ENCODE measurements at places on chromosomes 3 and 15.
A peak's percentile ranks its signal among the peaks of the same experiment; 100 is the strongest.

DNA sequence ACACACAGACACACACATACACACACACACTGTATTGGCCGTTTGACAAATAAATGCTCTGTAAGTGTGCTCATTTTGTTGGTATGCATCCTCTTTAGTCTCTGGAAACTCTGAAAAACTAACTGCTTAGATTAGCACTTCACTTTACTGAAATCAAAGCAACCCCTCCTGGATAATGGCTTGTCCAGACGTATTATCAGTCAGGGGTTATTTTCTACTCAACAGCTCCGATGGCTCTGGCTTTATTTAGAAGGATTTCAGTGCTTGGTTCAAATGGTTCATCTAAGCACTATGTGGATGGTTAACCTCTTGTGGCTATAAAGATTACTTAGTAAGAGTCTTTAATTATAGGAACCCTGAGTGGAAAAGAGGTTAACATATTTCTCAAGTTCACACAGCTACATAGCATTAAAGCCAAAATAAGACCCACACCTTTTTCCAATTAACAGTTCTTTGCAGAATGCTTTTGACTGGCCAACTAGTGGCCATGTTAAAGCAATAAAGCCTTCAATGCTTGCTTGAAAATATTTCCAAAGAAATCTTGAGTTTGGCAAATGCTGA, 516.1 kb upstream of the NAALADL2 start:
- DNase-seq, result no peak

DNA sequence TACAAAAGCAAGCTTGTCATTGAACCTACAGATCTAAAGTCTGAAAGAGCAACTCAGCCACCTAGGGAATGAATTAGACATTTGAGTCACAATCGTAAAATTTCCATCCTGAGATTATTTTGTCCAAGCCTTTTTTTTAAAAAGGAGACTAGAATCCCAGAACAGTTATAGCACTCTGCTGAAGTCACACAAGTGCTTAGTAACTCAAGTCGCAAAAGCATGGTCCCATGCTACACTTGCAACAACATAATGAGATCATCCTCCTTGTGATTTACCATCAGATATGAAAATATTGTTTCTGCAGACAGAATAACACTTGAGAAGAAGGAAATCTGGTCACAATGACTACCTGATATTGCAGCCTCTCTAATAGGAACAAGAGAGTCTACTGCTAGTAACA, 106.7 kb downstream of the ZIC4 start:
- no peak for DNase-seq

- DNase-seq, result no peak
Measured at GRCh38 chr15:33826201-33826600, 142.1 kb upstream of the CHRM5 start.

- DNase-seq, result no peak
Measured at GRCh38 chr15:38085114-38085513, 150.7 kb downstream of the TMCO5A start.

DNA sequence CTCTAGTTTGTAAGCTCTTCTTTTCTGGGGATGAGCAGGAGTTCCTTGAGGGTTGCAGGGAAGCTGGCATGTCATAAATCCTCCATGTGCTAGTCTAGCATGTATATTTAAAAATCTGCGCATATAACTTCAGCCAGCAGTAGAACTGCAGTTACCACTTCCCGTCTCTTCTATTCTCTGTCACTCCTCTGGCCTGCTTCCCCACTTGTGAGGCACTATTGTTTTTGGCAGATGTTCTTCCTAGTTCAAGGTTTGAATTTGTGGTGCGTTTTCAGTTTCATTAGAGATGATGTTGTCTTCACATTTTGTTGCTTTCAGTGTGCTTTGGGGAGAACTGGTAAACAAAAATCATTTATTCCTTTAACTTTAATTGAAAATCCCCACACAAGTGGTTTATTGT, 169.1 kb upstream of the ZPLD1 start:
- no peak for DNase-seq

DNA sequence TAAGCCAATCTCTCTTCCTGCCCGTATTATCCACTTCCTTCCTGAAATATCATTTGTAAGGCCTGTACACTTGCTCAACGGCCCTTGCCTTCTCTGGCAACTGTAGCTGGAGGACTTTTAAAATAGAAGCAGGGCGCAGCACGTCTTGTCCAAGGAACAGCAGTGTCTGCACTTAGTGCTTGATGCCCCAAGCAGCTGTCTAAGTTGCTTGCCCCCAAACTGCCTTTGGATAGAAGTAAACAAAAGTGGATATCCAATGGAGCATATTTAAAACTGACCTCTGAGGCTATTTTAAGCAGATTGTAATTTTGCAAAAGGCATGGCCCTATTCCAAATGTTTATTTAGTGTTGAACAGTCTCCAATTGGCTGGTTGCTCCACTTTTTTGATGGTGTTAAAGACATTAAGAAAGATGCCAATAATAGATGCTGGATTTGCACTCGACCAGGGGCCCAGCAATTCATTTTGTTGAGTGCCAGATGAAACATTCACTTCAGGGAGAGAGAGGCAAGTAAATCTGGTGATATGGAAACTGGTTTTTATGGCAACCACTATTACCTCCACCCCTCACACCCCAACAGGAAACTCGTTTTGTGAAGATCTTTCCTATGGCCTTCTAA, 526.8 kb upstream of the TBL1XR1 start:
- no peak for DNase-seq

GRCh38 chr15:82176542-82176941, 86.0 kb downstream of the EFL1 start:
- no peak for DNase-seq

DNA sequence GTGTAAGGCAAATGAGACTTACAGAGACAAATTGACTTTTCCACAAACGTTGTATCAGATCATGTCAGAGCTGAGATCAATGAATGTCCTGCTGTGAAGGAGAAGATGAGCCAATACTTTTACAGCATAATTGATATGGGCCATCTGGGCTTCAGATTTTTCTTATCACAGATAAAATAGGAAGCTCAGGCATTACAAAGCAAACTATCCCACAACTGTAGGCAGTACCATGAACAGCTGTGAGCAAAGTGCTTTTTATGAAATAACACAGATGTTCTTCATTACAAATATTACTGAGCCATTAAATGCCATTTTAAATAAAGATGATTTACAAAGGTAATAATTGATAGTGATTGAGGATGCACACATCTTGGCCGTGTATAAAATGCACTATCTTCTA, 852.3 kb downstream of the OTOL1 start:
- no peak for DNase-seq

DNA sequence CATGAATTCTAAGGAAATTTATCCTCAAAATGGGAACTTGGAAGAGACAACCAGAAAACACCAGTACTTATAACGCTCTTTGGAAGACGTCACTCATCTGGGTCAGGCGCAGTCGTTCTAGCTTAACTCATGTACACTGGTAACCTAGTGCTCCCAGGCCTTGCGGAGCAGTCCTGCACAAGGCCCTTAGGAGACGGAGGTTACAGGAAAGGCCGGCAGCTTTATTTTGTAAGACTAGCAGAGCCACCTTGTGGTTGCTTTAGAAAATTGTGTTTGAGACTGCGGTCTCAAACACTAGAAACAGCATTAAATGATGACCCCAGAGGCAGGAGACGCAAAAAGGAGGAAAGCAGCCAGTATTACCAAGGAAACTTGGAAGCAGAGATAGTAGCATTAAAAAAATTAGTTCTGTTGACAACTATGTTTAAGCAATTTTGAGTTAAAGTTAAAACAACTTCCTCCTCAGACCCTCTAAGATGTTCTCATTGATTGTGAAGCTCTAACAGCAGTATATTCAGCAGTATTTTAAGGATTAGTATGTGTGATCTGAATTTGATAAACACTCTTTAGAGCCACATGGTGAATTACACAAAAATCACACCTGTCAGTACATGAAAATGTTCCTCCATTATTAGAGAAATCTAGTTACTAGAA, 141.9 kb upstream of the C2CD4B start:
- DNase-seq, result no peak

DNA sequence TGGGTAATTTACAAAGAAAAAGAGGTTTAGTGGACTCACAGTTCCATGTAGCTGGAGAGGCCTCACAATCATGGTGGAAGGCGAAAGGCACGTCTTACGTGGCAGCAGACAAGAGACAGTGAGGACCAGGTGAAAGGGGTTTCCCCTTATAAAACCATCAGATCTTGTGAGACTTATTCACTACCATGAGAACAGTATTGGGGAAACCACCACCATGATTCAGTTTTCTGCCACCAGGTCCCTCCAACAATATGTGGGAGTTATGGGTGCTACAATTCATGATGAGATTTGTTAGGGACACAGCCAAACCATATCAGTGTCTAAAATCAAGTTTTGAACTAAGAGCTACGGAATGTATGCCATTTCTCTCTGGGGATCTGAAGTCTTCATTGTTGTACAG, 354.8 kb upstream of the C2CD4B start:
- DNase-seq, result no peak

GRCh38 chr3:42803414-42804105, 730 bp downstream of the HIGD1A start:
- peak; percentile 5 for DNase-seq

GRCh38 chr15:85880501-85881190, 85.9 kb upstream of the KLHL25 start:
- no peak for DNase-seq

DNA sequence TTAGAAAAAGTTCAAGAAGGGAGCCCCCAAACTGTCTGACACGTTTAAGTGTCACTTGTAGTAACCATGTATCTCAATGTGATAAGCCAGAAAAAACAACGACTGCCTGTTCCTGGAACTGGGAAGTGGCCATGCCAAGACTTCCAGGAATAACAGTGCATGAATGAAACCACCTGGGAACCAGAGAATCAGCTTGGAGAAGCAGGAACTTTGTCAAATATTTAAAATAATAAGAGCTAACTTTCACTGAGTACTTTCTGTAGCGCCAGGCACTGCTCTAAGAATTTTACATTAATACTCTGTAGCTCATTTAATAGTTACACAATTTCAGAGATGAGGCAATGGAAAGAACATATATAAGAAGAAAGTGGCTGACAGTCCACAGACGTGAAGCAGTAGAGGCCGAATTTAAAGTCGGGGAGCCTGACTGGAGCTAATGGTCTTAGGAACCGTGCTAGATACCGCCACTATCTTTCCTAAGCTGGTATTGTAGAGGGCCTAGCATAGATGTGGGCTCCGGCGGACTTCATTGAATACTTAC, 876 bp downstream of the PLSCR1 start:
- no peak for DNase-seq

- DNase-seq, result no peak
Measured at GRCh38 chr15:48469681-48470080, 138.5 kb downstream of the DUT start.

All from stimulated activated CD4-positive, alpha-beta T cell treated with anti-CD3 and anti-CD28 coated beads, Interleukin-1b, Interleukin-23, amount 100 ng/mL, for 1 hour (primary cell).